Endodermal cell (in vitro differentiated cells): ENCODE measurements at places on chromosomes 6 and 20.

GRCh38 chr6:15970517-15970916 is 158.4 kb upstream of the MYLIP start:
- DNase-seq, result no peak

DNA sequence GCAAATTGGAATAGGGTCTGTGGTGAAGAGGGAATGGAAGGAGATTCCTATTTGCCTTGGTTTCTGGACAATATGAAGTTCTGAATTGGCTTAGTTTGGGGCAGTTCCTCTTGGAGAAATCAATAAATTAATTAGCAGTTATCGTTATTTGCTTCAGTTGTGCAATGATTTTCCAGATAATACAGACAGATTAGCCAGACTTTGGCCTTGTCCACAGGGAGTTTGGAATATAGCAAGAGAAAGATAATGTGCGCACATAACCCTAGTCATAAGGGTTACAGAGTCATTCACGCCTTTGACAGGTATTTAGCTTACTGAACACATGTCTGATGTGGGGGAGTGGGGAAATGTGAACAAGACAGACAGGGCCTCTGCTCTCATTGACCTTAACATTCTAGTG is 1.3 kb downstream of the ATRN start:
- no peak for DNase-seq

DNA sequence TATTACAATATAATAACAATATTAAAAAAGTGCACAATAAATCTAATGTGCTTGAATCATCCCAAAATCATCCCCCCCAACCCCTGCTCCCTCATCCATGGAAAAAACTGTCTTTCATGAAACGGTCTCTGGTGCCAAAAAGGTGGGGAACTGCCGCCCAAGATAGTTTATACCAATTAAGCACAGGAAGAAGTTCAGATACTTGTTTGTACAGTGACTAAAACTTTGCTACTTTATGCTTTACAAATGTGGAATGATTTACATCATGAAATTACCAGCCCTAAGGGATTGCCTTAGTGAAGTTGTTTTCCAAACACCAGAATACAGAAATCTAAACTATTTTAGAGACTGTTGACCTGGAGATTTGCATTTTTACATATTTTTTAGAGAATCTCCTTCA is 175.6 kb downstream of the TRIM27 start:
- DNase-seq, result no peak

DNA sequence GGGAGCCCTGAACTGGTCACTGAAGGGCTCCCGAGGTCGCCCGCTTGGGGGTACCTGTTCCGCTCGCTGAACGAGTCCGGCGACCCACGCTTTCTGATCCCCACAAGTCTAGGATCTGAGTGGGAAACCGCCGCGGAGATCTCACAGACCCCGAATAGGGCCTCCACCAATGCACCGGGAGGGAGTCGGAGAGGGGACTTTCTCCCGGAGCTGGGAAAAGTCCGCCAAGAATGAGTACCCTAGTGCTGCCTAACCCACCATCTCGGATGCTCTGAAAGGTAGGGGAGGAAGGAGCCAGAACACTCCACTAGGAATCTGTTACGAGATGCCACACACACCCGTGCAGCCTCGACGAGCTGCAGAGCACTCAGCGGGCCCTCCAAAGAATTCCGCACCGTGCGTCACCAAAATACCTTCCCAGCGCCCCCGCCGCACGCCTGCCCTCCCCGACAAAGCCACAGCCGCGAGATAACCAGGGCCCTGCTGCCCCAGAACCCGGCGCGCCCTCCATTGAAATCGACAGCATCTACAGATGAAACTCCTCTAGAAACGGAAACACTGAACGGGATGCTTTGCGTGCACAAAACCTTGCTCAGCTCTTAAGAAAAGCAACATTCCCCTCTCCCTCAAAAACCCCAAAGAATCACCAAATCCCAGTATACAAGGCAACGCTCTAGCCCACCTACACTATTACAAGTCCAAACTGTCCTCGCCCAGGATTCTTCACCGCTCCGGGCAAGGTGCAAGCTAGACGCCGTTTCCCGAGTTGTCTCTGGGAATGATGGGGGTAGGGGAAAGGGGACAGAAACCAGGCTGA is 686 bp downstream of the COL12A1 start:
- peak; percentile 75 for DNase-seq

- DNase-seq, result no peak
These were observed 25.8 kb upstream of the MTRF1L start for GRCh38 chr6:153028286-153028685.
